ENCODE measurements at places on chromosomes 6 and 20.

- no peak for DNase-seq
Observed at GRCh38 chr6:26474439-26474881, 16.7 kb downstream of the BTN2A1 start.

DNA sequence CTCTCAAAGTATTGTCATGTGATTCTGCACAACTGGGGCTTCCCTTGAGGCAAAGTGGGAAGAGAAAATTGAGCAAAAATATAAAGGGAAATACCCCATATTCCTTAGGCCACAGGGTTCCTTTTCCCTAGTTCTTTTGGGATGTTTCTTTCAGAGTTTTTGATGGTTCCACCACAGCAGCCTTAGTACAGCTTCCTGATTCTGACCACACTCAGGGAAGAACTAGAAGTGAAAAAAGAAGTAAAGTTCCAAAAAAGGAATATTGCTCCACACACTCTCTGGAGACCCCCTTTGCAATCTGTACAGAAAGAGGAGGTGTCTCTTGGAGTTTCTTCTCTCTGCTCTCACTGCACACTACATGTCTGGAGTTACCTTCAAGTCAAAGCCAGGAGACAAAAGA is 27.9 kb upstream of the HLA-DQA2 start:
- no peak for DNase-seq

GRCh38 chr20:56181583-56181982 is 66.9 kb upstream of the MC3R start:
- DNase-seq, result no peak

DNA sequence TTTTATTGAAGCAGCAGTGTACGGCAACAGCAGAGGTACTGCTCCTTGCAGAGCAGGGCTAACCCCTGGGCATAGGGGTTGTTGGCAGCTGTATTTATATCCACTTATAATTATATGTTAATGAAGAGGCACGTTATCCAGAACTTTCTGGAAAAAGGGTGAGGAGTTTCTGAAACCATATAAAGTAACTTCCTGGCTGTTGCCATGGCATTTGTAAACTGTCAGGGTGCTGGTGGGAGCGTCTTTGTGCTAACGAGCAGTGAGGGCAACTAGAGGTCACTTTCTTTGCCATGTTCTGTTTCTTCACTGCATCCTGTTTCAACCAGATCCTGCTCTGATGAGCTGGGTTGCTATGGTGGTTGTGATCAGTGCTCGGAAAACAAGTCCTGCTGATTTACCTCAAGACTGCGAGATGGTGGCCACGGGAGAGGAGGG is 11.1 kb upstream of the ARFGEF2 start:
- DNase-seq, result no peak

DNA sequence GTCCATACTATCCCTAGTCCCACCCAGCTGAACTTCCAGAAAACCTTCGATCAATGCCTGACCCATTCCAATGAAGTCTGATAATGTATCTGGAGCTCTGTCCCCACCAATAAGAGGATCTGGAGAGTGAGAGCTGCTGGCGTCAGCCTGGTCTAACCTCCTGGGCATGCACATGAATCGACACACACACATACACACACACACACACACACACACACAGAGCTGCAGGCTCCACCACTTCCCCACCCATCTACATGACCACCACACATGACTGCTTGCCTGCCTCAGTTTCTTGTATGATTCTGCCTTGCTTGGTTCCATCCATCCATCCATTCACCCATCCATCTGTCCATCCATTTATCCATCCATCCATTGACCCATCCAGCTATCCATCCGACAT is 60.8 kb downstream of the FAXC start:
- no peak for DNase-seq

- no peak for DNase-seq
Observed at GRCh38 chr6:32803416-32803815, 13.4 kb downstream of the HLA-DOB start.

GRCh38 chr6:52108128-52108527 is 20.7 kb upstream of the PKHD1 start:
- DNase-seq, result no peak

GRCh38 chr6:114030767-114031166 is 59.8 kb upstream of the HDAC2 start:
- DNase-seq, result no peak

- DNase-seq, result no peak
Observed at GRCh38 chr6:158448856-158449255, 111.0 kb upstream of the TMEM181 start.

DNA sequence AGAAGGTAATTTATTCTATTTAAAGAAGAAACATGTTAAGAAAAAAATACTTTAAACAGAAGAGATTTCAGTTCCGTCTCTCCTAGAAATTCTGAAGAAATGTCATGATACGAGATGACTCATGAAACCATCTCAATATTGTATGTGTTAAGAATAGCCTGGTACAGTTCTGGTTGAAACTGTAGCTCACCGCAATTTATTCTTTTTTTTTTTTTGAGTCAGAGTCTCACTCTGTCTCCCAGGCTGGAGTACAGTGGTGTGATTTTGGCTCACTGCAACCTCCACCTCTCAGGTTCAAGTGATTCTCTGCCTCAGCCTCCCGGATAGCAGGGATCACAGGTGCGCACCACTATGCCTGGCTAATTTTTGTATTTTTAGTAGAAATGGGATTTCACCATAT is 103.3 kb downstream of the ARHGAP18 start:
- no peak for DNase-seq

DNA sequence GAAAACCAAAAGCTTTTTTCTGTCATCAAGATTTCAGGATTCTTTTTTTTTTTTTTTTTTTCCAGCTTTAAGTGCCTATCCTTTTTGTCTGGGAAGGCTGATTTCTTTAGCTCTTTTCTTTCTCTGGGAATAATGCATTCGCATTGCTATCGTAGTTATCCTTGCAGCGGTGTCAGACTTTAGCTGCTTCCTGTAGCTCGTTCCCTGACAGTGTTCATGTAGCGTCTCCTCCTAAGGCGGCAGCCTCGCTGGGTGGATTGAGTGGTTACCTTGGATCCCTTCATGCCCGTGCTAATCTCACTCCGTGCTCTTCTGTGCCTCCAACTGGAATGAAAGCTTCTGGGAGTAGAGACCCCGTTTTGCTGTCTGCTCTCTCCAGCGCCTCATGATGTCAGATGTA is 43.1 kb downstream of the UST start:
- DNase-seq, result no peak

DNA sequence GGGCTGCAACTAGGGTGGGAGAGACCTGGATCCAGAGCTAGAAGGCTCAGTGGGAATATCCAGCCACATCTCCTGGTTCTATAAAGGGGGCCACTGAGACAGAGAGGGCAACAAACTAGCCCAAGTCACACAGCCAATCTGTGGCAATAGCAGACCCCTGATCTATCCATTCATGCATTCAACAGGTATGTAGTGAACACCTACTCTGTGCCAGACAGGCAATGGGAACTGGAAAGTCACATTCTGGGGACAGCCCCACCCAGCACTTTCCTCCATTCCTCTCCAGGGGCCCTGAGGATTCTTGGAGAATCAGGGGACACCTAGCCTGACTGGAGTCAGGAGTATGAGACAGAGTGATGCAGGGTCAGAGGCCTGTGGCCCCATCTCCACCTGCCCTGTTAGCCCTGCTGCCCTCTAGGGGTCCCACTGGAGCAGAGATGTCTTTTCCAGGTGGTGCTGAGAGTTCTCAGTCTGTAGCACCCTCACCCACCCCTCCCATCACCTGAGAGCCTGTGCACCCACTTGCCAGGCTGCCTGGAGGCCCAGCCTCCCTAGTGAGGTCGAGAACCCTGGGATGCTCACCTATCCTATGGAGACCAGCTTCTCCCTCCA is 13.6 kb downstream of the BPIFA2 start:
- DNase-seq, result no peak

DNA sequence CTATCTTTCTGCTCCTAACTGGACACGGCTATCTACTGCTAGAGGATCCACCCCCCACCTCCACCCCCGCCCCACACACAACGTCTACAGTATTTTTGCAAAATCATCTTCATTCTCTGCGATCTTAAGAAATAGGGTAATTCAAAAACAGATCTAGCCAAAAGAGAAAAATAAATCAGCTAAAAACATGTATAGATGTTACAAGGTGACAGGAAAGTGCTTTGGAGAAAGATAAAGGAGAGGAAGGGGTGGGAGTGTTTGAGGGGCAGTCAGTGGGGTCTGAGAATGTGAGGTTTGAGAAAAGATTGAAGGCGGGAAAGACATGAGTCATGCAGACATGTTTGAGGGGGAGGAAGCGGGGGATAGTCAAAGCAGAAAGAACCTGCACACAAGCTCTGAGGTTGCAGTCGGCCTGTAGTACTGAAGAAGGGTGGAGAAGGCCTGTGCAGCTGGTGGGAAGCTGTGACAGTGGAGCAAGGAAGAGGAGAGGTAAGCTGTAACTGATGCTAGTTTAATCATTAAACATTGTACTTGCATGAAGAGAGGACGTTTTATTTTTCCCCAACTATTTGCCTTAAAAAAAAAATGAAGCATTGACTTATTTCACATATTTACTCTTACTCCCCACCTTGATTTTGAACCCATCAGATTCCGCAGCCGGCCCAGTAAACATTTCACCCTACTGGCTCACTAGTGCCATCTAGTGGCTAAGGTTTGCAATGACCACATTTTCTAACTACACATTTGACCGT is 332.6 kb downstream of the ADGRB3 start:
- DNase-seq, result no peak

GRCh38 chr20:23127506-23128279 is 41.6 kb upstream of the CD93 start:
- no peak for DNase-seq

- DNase-seq, result no peak
Observed at GRCh38 chr6:142896732-142897131, 48.2 kb downstream of the HIVEP2 start.

DNA sequence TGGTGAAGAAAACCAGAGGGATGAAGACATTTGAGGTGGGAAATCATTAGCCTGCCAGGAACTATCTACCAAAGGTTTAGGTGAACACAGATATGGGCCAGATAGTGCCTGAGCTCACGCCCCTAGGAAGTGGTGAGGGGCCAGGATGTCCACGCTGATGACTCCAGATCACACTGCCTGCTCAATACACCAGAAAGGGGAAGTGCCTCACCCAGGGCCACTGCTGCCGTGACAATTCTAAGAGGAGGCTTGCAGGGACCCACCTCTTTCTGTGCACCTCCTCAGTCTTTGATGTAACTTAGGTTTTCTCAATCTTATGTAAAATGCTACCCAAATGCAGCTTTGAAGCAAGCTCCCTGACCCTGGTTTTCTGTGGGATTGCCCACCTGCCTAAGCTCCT is 5.4 kb upstream of the RAB44 start:
- DNase-seq, result no peak

DNA sequence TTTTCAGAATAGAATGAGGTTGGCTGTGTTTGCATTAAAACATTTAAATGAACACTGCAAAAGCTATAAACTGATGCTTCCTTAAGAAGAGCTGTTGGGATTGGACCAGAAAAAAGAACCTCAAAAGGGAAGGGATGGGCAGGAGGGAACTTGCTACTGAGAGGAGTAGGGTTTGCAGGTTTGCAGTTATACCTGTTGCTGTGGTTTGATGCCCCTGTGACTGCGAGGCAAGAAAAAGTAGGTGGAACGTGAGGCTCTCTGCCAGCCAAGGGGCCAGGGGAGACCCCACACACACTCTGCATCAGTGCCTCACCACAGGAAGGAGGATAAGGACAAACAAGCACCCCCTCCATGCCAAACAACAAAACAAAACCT is 197.2 kb downstream of the BCAS1 start:
- DNase-seq, result no peak

DNA sequence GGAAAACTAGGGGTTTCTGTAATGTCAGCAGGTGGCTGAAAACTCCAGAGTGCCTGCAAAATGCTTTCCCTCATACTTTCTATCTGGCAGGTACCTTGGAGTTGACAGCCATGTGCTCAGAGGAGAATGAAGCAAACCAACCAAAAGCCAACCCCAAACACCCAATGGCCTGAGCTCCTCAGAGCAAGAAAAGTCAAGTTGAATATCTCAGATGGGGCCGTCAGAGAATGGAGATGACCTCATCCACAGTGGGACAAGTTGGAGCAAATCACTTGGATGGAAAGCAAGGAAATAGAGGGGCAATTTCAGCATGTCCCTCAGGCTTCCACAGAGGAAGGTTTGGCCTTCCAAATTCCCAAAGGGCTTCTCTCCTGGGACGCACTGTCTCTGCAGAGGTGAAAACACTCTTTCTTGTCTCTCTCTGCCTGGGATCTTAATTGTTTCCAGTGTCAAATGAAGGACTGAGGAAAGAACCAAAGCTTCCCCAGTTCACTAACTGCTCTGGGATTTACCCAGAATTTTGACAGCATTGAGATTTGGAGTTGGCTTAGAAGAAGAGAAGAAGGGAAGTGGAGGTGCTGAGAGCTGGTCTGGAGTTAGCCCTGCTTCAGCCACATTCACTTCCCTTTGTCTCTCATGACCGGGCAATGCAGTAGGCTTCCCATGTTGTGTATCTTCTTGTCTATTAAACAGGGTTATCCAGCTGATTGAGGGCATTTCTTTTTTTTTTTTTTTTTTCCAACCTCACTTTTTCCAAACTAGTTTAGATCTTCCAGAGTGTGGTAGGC is 42.2 kb downstream of the PRND start:
- no peak for DNase-seq

- no peak for DNase-seq
Observed at GRCh38 chr6:81769824-81770223, 17.3 kb upstream of the TENT5A start.

DNA sequence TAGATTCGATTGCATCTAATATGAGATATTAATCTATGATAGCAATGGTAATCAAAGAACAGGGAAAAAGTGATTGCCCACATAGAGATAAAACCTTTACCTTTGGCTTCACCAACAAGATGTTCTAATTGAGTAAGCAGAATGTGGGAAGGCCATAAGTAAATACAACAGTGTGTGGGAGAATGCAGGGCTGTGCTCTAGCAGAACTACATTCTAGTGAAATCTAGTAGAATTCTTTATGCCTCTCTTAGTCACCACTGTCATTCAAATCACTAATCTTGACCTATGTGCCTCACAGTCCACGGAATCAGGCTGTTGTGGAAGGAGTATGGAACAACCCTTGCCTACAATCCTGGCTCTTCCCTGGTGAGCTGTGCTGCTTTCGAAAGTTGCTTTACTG is 30.4 kb upstream of the MCM9 start:
- DNase-seq, result no peak

DNA sequence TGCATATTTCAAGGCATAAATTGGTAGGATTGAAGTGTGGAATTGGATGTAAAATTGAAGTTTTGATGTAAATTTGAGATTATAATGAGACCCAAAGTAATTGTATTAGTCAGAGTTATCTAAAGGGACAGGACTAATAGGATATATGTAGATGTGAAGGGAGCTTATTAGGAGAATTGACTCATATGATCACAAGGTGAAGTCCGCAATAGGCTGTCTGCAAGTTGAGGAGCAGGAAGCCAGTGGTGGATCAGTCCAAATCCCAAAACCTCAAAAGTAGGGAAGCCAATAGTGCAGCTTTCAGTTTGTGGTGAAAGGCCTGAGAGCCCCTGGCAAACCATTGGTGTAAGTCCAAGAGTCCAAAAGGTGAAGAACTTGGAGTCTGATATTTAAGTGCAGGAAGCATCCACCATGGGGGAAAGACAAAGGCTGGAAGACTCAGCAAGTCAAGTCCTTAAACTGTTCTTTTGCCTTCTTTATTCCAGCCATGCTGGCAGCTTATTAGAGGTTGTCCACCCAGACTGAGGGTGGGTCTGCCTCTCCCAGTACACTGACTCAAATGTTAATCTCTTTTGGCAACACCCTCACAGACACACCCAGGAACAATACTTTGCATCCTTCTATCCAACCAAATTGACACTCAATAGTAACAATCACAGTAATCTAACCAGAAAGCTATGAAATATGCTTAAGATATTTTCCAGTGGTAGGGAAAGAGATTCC is 442.6 kb upstream of the PTCHD4 start:
- DNase-seq, result no peak

- DNase-seq, result no peak
Observed at GRCh38 chr6:15131651-15132061, 114.2 kb upstream of the JARID2 start.
